ENCODE measurements at places on chromosomes 16 and 17.

GRCh38 chr17:927611-928461, 51.7 kb downstream of the NXN start:
- DNase-seq: no peak

DNA sequence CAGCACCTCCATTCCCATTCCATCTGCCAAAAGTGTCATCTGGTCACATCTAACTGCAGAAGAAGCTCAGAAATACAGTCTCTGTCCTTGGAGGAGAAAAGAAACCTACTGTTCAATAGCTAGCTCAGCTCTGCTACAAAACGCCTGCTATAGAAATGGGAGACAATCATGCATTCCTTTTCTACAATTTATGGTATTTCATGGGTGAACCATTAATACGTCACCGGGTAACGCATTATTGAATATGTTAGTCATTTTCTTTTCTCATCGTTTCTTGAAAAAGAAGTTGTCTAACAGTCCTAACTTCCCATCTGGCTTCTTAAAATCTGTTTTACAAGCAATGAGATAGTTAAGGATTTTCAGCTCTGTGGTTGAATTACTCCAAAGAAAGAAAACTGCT, 496.7 kb upstream of the RBFOX1 start:
- DNase-seq: no peak

GRCh38 chr16:81942007-81942601, 69.2 kb downstream of the SDR42E1 start:
- no peak for DNase-seq

DNA sequence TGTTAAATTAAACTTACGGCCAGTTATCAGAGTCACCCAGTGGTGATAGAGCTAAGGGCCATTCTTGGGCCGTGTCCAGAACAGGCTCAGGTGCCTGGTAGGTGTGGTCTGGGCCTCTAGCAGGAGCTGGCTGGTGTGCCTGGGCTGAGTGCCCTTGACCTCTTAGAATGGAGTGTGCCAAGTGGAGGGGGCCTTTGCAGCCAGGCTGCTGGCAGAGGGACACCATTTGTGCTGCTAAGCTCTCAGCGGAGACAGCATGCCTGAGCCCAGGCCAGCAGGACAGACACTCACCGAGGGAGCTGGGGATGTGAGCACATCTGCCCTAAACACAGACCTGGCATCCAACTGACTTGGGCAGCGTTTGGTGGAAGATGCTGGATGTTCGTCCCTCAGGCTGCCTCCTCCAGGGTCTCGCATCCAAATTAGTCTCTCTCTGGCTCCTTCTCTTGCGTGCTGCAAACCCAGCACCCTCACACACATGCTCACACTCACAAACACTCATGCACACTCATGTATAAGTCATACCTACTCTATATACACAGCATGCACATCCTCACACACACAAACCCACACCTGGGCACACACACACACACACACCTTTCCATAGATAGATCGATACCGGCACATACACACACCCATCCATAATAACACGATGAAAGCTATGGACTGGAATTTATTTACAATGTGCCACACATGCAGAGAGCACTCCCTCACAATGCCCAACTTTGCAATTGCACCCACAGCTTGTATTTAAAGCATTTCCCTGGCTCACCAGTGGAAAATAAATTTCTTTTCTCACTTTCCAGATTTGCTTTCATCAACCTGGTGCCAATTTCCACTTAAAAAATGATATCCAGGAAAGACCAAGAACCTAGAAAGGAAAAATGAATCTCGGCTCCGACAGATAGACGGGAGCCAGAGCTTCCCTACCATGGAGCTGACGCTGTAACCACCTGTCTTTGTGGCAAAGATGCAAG, 33.6 kb upstream of the CDH5 start:
- no peak for DNase-seq

GRCh38 chr16:48628359-48628985, 18.5 kb upstream of the N4BP1 start:
- DNase-seq: no peak

GRCh38 chr17:61157246-61157886, 242.3 kb upstream of the TBX2 start:
- DNase-seq: no peak

DNA sequence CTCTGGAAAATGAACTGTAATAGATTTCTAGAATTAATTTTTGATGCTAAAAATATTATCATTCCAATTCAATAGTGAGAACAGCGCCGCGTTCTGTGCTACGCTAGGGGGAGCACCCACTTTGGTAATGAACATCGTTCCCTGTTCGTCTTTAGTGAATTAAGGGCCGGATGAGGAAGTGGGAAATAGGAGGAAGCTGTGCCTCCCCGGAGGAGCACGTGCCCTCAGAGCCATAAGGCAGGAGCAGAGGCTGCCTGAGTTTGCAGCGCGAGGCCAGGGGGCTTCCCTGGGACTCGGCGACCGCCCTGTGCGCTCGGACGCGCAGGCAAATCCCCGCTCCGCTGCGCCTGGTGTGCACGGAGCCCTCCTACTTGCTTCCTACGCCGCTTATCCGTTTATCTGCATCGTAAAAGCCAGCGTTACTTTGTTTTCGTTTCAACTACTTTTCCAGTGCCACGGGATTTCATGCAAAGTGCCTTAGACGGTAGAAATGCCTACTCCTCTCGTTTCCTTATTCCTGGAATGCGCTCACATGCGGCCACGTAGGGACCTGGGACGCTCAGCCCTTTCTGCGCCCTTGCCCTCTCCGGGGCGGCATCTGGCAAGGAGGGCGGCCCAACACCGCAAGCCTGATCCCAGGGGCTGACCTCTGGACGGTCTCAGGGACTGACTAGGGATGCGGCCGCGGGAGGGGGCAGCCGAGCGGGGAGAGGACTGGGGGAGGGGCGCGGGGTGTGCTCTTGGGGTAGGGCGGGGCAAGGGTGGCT, 76.4 kb downstream of the KCNJ12 start:
- peak; percentile 58 for DNase-seq

DNA sequence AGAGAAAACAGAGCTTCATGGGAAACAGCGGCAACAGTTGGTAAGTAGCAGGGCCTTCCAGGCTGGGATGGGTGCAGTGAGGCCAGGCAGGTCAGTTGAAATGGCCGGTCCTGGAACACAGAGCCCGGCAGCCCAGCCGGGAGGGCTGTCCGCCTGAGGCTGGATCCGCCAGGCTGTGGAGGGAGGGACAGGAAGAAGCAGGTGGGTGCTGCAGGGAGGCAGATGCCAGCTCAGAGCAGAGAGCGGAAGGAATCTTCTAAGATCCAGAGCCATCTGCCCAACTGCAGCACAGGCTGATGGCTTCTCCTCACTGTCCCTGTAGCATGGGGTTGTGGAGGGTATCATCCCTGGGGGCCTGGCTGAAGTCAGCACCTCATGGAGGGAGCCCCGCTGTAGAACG, 599 bp downstream of the RNF112 start:
- no peak for DNase-seq

DNA sequence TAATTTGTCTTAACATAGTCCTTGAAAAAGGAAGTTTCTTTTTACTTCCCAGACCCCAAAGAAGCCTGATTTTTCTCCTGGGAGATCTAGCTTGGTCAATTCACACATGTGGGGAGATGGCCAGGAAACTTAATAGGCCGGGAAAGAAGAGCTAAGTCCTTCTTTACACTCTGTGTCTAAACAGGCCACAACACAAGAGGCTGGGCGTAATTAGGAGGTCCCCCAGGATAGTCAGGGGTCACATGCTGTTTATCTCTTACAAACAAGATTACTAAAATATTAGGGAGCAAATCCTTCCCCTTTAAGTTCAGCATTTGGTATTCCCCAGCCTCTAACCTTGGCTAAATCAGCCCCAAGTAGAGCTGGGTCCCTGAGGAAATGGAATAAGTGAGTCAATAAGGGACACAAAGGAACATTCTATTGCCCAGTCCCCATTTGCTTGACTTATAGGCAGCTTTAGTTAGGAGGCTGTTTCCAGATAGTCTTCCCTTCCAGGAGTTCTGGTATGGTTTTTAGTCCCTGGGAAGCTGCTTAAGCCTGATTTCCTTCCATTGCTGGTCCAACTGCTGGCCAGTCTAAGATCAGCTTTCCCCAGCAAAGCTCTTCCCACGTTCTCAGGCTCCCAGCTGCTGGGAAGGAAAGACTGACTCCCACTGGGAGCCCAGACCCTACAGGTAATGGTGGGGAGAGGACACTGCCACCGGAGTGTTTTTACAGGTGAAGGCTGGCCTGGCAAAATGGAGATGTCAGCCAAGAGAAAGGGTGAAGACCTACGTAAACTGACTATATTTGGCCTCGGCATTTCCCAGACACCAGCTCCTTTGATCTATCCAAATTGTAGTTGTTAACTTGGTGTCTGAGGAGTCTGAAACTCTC, 14.1 kb upstream of the HOXB9 start:
- no peak for DNase-seq

GRCh38 chr17:32519228-32520103, 32.7 kb downstream of the CDK5R1 start:
- peak; percentile 47 for DNase-seq

DNA sequence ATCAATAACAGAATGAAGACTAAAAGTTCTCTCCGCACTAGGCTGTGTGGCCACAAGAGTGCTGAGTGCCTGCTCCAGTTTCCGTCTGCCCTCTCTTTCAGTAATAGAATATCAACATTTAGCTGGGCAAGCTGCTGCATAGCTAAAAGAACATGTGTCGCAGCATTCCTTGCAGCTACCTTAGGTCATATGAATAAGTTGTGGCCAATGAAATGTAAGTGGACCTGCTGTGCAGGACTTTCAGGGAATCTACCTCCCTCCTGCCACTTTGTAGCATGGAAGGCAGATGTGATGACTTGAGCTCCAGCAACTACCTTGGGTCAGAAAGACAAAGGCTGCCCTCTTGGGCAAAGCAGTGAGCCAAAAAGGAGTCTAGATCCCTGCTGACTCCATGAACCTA, 25.4 kb downstream of the SLC39A11 start:
- no peak for DNase-seq

DNA sequence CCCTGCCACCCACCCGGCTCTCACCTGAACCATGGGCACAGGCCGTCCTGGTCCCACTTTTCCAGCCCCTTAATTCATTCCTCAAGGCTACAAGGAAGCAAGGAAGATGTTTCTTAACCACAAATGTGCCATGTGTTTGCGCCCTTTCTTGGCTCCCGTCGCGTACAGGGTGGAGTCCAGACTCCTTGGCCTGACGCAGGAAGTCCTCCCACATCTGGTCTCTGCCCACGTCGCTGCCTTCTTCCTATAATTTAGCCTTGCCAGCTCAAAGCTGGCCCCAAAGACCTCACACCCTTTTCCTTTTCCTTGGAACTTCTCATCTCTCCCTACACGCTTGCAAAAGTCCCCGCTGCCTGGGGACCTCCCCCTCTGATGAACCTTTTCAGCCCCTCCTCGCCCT, 38.8 kb upstream of the BHLHA9 start:
- DNase-seq: peak; percentile 78

DNA sequence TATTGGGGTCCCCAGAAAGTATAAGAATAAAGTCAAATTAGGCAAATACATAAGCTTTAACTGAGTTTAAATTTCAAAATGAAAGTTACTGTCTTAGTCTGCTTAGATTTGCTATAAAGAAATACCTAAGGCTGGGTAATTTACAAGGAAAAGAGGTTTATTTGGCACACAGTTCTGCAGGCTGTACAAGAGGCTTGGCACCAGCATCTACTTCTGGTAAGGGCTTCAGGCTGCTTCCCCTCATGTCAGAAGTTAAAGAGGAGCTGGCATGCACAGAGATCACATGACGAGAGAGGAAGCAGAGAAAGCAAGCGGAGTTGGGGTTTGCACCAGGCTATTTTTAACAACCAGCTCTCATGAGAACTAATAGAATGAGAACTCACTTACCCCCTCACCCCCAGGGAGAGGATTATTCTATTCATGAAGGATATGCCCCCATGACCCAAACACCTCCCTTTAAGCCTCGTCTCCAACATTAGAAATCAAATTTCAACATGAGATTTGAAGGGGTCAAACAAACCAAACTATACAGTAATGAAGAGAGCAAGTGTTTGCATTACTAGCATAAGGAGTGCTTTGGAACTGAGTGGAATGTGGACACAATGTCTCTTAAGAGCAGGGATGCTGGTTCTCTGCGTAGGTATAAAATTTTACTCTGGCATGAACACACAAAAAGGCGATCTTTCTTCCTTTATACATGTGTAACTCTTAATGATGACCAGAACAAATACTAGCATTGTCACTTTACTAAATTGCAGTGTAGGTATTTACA, 292.8 kb upstream of the PMFBP1 start:
- DNase-seq: no peak

GRCh38 chr16:55081622-55082590, 151.2 kb downstream of the IRX5 start:
- DNase-seq: no peak

DNA sequence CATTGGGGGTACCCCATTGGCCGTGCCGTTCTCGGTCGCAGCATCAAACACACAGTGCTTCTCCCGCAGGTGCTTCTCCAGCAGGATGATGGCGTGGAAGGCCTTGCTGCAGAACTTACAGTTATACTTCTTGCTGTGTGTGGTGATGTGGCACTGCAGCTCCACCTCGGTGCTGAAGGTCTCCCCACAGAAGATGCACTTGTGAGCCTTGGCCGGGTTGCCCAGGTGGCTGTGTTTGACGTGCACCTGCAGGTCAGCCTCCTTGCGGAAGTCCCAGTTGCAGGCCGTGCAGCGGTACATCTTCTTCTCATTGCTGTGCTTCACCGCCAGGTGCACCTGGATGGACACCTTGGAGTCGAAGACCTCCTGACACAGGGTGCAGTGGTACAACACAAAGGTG, 219.3 kb downstream of the ZNF423 start:
- DNase-seq: no peak

- peak; percentile 100 for DNase-seq
These were observed 4.3 kb upstream of the TLCD2 start for GRCh38 chr17:1714427-1714979.

DNA sequence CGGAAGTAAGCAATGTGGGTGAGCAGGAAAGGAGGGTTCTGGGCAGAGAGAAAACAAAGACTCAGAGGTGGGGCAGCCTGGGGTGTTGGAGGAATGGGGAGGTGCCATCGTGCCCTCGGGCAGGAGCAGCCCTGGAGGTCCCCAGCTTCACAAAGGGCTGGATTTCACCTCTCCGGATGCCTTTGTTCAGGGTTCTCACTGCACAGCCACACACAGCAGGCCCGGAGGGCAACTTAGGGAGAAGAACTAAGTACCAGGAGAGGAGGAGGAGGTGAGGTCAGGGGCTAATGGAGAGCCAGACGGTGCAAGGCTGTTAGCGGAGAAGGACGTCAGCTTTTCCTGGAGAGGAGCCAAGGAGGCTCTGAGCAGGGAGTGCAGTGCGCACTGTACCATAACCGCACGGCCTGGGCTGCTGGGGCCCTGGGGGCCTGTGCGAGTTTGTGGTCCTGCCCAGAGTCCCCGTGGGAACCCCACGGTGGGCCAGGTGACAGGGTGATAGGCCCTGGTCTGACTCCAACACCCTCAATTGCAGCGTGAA, 9.3 kb downstream of the ARRB2 start:
- no peak for DNase-seq

GRCh38 chr17:41013606-41014005, 4.7 kb upstream of the KRTAP3-1 start:
- no peak for DNase-seq

GRCh38 chr16:89828199-89828869, at the start of gene SPIRE2:
Gene SPIRE2 (plus strand): TSS chr16:89828475. CDS start chr16:89828551, 76 bp downstream.
- peak; percentile 71 for DNase-seq

DNA sequence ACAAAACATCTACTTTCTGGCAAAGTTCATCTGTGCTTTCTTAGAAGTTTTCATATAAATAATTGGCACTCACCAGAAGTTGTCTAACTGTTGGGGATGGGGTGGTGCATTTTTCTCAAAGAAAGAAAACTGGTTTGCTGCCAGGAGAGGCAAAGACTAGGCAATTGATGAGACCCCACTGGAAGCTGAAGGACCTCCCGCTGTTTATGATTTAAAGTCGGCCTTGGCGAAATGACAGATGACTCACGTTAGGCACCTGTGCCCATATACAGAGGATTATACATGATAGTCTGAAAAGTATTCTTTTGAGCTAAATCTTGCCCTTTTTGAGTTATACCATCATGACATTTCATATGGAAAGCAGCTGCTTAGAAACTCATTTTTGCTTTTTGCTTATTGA, 193.0 kb upstream of the ZFHX3 start:
- no peak for DNase-seq
